ENCODE measurements at places on chromosomes 11 and 22.
A peak's percentile ranks its signal among the peaks of the same experiment; 100 is the strongest.

GRCh38 chr11:69241075-69241740 is 52.7 kb upstream of the MYEOV start:
- DNase-seq = no peak

- DNase-seq = no peak
Observed at GRCh38 chr11:128868841-128869671, 2.0 kb upstream of the KCNJ1 start.

- no peak for DNase-seq
Observed at GRCh38 chr11:73974604-73975478, 7.8 kb downstream of the UCP2 start.

- no peak for DNase-seq
Observed at GRCh38 chr11:122598971-122599370, 56.6 kb upstream of the UBASH3B start.

GRCh38 chr11:94910779-94911178 is 62.6 kb downstream of the CWC15 start:
- no peak for DNase-seq

- DNase-seq = no peak
Observed at GRCh38 chr11:71991494-71991893, 7.2 kb upstream of the IL18BP start.

- no peak for DNase-seq
Observed at GRCh38 chr22:30274437-30274812, 7.8 kb upstream of the OSM start.

- peak; percentile 12 for DNase-seq
Observed at GRCh38 chr11:84384731-84385130, 1098.6 kb upstream of the CCDC90B start.

DNA sequence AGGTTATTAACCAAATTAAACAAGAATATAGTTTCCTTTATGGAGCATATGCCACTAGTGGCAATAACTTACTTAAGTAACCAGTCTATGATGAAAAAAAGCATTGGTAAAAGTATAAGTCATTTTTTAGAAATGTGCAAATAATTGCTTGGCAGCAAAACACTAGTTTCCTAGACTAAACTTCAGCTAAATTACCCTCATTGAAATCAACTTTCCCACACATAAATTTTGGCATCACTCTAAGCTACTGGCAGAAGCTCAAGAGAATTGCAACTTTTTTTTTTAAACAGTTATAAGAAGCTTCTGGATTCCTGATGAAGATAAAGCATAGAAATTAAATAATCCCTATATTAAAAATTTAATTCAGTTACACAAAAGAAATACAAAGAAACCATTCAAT is 12.5 kb downstream of the CCDC34 start:
- no peak for DNase-seq

GRCh38 chr11:94525546-94526324 is 13.5 kb downstream of the C11orf97 start:
- no peak for DNase-seq

GRCh38 chr22:24165673-24166072 is 15.6 kb upstream of the SUSD2 start:
- no peak for DNase-seq

DNA sequence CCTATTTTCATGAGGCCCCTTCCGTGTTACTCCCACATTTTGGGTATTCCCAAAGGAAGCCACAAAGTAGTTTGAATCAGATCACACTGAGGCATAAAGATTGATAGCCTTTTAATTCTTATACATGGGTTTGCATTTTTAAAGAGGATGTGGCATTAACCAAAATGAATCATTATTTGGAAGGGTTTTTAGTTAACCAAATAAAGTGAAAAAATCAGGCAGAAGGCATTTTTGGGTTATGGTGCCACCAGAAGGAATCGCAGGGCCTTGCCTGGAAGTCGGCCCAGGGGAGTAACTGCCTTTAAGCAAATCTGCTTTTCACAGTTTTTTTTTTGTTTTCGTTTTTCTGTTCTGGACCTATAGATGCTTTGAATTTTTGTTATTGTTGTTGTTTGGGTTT is 55.4 kb downstream of the HSD17B12 start:
- DNase-seq = no peak

DNA sequence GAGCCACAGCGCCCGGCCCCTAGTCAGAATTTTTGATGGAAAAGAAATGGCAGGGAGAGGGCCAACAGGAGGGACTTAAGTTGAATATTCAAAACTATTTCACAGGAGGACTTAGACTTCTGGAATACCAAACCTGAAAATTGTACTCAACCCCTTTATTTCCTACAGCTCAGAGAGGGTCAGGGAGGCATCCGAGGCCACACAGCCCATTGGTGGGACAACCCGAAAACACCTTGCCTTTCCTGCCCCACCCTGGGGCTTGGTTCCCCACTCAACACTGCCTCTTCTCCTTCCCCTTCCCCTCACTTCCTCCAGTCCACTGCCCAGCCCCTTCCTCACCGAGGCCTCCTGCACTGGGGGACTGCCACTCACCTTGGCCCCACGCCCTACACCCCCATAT is 1.4 kb downstream of the NAALADL1 start:
- no peak for DNase-seq

DNA sequence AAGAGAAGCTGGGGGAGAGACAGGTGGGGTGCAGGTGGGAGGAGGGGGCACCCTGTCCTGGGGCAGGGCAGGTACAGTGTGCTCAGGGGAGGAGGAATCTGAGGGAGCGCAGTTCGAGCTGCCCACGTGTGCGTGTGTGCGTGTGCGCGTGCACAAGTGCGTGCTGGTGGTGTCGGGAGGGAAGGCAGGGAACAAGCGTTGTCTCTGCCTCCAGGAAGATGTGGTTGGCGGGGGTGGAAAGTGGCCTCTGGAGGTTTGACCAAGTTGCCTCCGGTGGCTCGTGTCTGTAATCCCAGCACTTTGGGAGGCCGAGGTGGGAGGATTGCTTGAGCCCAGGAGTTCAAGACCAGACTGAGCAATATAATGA is 49.9 kb upstream of the THY1 start:
- no peak for DNase-seq

DNA sequence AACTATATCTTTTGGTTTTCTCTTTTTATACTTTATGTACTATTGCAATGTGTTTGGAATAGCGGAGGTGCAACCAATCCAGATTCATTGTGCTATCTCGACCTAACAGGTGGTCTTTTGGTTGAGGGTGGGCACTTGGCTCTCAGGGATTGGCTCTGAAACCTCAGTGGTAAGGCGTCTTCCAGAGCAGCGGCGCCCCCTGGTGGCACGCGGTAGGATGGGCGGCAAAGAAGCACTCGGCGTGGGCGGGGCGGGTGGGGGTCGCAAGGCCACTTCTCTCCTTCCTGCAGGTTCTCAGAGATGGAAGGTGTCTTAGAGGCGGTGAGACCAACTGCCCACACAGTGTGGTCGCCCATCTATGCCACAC is 19.2 kb upstream of the PLET1 start:
- peak; percentile 10 for DNase-seq

DNA sequence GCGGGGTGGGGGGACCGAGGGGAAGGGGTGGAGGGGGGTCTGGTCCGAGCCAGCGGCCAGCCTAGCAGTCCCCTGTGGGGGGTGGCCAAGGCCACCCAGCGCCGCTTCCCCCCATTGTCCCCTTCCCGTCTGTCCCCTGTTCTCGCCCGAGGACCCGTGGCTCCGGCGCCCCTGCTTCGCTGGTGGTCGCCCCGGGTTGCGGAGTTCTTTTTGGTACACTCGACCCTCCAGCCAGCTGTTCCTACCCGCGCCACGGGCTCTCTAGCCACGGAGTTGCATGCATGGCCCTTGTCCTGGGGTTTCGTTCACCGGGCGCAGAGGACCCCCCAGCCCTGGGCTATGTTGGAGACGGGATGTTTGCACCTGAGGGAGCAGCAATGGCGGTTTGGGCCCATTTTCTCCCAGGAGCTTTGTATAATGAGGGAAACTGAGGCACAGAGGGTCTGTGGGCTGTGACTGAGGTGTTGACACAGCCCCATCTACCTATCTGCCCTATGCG is 489 bp downstream of the RNF214 start:
- no peak for DNase-seq

GRCh38 chr11:80838153-80838552 is 1397.3 kb upstream of the TENM4 start:
- DNase-seq = no peak

DNA sequence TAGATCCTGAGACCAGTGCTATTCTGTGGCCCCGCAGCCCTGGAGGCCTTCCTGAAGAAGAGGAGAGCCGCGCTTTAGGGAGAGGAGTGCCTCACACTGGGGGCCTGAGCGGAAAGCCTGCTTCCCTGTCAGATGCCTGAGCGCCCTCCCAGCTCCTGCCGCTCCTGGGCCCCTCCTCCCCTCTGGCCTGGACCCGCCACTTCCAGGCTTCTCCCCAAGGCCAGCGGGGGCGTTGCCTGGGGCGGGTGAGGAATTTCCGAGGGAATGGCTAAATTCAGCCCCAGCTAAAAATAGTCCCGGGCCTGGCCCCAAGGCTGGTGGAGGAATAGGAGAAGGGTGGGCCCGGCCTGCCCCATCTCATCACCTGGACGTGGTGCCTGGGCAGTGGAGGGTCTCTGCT is 15.4 kb downstream of the ARHGEF17 start:
- DNase-seq = no peak

DNA sequence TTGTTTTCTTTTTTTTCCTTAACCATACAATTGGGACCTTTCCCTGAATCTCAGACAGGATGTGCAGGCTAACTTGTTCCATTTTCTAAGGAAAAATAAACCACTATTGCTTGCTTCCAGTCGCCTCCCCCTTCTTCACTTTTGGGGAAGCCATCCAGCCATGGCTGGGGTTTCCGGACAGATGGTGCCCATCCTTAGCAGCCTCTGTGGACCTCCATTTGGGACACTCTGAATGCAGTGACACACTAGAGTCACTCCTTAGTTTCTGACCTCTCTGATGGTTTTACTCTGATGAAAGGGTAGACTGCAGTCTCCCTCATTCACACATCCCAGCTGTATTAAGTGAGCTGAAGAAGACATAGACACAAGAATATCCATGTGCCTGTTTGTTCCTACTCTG is 147.3 kb downstream of the COMMD9 start:
- DNase-seq = no peak

- no peak for DNase-seq
Observed at GRCh38 chr11:75306529-75306928, 44.9 kb downstream of the ARRB1 start.

DNA sequence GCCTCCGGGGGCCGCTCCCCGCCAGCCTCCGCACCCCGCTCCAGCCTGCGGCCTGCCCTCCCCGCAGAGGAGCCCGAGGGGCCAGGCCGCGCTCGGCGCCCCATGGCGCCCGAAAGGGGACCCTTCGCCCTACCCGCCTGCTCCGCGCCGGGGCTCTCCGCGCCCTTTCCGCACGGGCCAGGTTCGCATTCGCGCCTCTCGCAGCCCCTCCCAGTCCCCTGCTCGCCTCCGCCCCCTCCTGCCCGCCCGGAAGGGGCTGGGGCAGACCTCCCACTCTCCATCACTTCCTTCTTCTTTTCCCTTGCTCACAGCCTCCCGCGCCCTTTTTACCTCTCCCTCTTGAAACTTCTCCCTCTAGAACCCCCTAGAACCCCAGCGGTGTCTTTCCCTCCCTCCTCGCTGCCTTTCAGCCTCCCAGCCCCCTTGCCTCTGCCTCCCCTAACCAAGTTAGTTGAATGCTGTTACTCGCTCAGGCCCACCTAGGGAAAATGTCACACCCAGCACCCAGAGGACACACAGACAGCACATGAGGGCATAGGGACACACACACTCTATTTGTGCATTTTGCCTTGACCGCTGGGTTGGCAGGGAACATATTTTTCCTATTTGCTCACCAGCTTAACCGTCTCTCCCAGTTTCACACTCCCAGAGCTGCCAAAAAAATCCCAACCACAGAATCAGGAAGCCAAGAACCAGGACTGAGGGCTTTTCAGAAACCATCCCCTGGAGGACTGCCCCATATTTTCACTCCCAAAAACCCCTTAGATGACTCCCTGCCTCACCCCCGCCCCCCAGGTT is at the start of gene SLC43A3:
Gene SLC43A3, minus strand, starts transcription at position 193 of the 798 bp plus-strand sequence. CDS start 949 bp downstream, outside the sequence.
- no peak for DNase-seq

DNA sequence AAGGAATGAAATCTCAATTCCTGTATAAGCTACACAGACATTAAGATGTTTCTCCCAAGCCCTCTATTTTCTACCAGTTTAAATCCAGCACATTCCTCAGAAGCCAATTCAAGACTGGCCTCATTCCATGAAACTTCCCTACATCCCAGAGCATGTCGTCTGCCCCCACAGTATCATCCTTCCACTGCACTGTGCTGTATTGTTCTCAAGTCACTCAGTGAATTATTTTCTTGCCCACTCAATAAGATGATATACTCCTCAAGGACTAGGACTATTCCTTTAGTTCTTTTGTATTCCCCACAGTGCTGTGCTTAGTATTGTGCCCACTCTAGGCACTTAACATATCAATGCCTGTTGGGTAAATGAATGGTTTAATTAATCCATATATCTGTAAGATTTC is 203.1 kb upstream of the BLID start:
- DNase-seq = no peak

- no peak for DNase-seq
Observed at GRCh38 chr22:22554587-22555284, 4.3 kb downstream of the PRAME start.

DNA sequence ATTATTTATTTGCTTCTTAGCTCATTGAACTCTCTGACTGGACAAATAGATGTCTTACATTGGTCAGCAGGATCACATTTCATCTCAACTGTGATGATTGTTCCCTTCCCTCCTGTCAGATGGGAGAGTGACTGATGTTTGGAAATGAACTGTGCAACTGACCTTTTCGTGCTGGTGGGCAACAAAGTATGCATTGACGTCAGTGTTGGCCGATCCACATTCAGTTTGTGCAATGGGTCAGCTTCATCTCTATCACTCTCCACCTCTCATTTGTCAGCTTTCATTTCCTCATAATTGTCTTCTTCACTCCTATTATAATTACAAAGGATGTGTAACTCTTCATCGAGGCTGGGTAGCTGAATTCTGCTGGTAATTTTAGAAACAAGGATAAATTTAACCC is 71.3 kb downstream of the PPP2R1B start:
- DNase-seq = no peak

DNA sequence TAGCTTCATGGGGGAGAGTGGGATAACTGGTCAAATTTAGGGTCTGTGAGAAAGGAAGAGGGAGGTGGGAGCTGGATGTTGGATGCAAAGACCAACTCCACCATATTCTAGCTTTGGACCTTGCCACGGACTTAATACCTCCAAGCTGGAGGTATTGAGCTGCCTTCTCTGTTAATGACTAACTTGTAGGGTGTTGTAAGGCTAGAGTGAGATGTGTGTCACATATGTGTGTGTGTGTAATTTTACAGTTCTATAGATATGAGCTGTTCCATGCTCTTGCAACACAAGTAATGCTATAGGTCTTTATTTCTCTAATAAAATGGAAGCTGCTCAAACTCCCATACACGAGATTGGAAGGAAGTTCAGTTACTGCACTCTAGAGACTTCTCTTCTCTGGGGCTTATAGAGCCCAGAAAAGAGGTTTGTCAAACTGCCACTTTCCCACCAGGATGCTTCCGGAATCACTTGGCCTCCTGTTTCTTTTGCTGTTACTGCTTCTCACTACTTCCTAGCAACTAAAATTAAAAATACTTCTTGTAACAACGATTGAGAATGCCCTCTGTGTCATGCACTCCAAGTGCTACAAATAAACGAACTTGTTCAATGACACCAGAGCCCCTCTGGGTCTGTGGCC is 16.0 kb upstream of the FJX1 start:
- DNase-seq = no peak

- DNase-seq = no peak
Observed at GRCh38 chr22:36732609-36733008, 29.1 kb upstream of the CACNG2 start.

GRCh38 chr11:128733440-128734102 is 39.7 kb downstream of the FLI1 start:
- no peak for DNase-seq

Data from NCI-H1694 treated with DMSO at 0.1 percent for 48 hours (cell line).